ENCODE measurements at places on chromosomes 1 and 21.
A peak's percentile ranks its signal among the peaks of the same experiment; 100 is the strongest.

GRCh38 chr21:40164905-40165772, 297.9 kb downstream of the PCP4 start:
- no peak for DNase-seq

GRCh38 chr1:203037509-203038190, 11.4 kb downstream of the PPFIA4 start:
- DNase-seq, result no peak

GRCh38 chr1:168121401-168122011, 15.2 kb downstream of the GPR161 start:
- DNase-seq, result peak; percentile 29

DNA sequence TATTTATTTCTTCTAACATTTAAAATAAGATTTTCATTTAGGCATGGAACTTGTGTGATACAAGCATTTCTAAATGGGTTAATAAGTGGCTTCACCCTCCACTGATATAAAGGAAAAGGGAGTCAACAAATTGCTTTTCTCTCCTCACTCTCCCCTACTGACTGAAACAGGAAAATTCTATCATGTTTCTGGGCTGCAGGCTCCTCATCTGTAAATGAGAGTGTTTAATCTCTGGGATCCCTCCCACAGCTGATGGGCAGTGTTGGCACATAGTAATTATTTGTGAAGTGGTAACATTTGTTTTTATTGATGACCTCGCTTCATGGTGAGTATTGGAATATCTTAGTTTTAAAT, 69.8 kb upstream of the WARS2 start:
- no peak for DNase-seq

DNA sequence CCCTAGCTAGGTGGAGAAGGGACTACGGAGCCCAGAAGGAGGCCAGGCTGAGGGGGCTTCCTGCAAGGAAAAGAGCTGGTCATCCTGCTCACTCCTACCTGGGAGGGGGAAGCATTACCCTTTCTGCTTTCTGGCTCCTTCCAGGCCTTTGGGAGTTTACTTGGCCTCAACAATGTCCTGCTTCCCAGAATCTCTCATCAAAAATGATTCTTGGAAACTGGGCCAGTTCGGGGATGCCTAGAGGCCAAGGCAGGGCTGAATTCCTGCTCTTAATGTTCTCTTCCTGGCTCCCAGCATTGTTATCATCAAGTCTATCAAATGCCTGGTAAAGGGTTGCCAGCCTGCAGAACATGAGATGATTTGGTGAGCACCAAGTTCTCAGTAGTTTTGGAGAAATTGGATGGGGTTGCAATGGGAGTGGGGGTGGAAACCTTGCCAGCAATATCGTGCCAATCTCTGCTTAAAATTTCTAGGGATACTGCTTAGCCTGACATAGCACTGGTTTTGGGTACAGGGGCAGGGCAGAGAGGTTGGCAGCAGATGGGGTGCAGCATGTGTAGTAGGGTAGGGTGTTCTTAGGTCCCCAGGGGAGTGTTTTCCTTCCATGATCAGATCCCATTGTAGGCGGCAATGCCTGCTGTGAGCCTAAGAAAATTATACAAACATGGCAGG, 7.7 kb upstream of the PAFAH2 start:
- DNase-seq, result no peak

GRCh38 chr1:43510621-43511020, 20.1 kb upstream of the PTPRF start:
- DNase-seq, result no peak

- no peak for DNase-seq
These were observed 85.1 kb upstream of the LMO4 start for GRCh38 chr1:87243573-87243972.

GRCh38 chr21:14452031-14452726, 69.2 kb upstream of the HSPA13 start:
- no peak for DNase-seq

- no peak for DNase-seq
These were observed 30.2 kb downstream of the PRDX6 start for GRCh38 chr1:173507205-173507846.

- no peak for DNase-seq
These were observed 802 bp downstream of the KAZN start for GRCh38 chr1:14599183-14599791.

- DNase-seq, result no peak
These were observed 55.2 kb downstream of the PRKACB start for GRCh38 chr1:84199257-84199656.

DNA sequence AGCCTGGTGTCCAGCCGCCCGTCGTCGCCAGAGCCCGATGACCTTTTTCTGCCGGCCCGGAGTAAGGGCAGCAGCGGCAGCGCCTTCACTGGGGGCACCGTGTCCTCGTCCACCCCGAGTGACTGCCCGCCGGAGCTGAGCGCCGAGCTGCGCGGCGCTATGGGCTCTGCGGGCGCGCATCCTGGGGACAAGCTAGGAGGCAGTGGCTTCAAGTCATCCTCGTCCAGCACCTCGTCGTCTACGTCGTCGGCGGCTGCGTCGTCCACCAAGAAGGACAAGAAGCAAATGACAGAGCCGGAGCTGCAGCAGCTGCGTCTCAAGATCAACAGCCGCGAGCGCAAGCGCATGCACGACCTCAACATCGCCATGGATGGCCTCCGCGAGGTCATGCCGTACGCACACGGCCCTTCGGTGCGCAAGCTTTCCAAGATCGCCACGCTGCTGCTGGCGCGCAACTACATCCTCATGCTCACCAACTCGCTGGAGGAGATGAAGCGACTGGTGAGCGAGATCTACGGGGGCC, 1.2 kb downstream of the OLIG2 start:
- DNase-seq, result no peak

DNA sequence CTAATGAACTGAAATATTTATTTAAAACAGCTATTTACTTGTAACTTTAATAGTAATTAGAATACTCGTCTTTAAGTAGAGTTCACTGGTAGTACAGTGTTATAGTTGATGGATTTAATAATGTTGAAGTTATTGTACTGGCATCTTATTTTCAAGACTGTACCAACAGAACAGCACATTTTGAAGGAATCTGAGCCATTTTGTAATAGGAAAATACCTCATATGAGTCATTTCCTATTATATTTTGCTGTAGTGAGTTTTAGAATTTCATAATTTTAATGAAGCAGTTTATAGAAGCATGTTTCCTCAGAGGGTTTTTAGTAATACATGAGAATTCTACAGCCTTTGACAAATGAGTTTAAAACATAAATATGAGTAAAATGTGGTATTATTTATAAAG, 258.3 kb downstream of the OLFM3 start:
- peak; percentile 20 for DNase-seq

- peak; percentile 29 for DNase-seq
These were observed 11.9 kb downstream of the STX6 start for GRCh38 chr1:181010789-181011188.

- DNase-seq, result no peak
These were observed 44.0 kb upstream of the FMO2 start for GRCh38 chr1:171140956-171141687.

GRCh38 chr21:17451364-17451891, 61.4 kb upstream of the CXADR start:
- DNase-seq, result peak; percentile 40

DNA sequence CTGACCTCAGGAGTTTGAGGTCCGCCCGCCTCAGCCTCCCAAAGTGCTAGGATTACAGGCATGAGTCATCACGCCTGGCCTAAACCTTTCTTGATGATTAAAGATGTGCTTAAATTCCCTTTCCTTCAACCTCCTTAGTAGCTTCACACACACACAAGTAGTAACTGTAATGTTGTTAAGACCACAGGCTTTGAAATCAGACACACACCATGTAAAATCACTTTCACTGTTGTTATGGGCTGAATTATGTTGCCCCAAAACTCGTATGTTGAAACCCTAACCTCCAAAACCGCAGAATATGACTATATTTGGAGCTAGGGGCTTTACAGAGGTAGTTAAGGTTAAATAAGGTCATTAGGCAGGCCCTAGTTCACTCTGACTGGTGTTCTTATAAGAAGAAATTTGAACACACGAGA, 180.2 kb downstream of the NR5A2 start:
- no peak for DNase-seq

DNA sequence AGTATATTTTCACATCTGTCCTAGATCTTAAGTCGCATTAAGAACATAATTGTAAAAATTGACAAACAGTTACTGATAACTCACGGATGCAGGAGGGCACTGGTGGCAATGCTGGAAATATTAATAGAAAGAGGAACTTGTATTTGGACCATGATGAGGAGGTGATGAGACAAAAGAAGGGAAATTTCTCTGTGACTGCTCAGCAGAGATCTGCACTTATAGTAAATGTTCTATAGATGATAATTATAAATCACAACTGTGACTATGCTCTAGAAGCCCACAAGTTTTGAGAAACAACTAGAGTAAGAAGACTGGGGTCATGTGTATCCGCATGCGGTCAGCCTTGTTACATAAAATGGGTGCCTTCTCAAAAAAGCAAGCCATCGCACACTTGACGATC, 8.7 kb upstream of the DUSP12 start:
- DNase-seq, result no peak

- no peak for DNase-seq
These were observed 16.1 kb downstream of the FASLG start for GRCh38 chr1:172674831-172675613.

DNA sequence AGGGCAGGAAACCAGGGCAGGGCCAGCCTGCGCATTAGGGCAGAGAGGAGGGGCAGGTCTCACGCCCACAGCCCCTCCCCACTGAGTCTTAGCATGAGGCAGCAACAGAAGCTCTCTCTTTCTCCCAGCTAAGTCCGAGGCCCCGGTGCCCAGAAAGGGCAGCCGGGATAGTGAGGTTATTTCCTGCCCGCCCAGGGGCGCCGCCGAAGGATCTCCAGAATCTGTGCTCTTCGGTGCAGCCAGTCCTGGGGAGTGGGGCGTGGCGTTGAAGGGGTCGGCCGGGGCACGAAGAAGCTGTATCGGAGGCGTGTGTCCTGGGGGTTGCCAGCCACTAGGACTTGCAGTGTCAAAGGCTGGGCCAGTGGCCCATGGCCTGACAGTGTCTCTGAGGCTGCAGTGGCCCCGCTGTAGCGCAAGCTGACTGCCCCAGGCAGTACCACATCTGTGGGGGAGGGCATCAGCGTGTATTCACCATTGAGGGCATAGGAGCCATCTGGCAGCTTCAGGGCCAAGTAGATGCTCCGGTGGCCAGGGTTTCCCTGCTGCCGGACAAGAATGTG, 7.8 kb downstream of the ADAMTS4 start:
- DNase-seq, result no peak

DNA sequence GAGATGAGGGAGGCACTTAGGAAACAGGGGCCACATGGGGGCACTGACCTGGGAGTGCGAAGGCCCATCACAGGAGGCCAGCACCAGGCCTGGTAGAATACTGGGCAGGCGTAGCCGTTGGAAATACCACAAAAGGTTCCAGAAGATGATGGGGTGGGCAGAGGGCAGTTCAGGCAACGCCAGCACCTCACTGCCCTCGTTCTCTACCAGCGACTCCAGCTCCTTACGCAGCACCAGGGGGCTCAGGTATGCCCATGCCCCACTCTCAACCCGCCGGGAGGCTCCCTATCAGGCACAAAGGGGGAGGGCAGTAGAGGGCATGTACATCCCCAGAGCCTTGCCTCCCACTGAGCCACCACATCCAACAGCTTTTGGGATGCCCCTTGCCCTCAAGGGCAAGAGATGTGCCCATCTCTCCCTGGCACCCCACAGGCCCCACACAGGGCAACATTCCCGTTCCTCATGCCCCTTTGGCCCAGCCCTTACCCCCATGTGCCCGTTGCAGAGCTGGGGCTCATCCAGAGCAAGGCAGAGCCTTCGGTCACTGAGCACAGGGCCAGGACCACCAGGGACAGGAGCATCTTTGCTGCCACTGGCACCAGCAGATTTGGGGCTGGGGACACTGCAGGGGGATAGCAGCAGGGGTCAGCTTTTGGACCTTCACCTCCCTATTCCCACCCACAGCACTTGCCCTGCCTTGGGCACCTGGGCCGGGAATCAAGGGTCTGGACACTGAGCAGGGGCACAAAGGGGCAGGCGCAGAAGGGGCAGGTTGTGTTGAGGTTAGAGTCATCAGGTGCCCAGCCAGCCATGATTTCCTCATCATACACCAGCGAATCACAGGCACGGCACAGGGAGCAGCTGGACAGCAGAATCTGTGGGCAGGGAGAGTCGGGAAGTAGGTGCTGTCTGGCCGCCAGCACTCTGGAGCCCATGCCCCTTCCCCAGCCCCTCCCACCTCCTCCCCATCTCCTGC, 9.7 kb upstream of the GATAD2B start:
- DNase-seq, result no peak

DNA sequence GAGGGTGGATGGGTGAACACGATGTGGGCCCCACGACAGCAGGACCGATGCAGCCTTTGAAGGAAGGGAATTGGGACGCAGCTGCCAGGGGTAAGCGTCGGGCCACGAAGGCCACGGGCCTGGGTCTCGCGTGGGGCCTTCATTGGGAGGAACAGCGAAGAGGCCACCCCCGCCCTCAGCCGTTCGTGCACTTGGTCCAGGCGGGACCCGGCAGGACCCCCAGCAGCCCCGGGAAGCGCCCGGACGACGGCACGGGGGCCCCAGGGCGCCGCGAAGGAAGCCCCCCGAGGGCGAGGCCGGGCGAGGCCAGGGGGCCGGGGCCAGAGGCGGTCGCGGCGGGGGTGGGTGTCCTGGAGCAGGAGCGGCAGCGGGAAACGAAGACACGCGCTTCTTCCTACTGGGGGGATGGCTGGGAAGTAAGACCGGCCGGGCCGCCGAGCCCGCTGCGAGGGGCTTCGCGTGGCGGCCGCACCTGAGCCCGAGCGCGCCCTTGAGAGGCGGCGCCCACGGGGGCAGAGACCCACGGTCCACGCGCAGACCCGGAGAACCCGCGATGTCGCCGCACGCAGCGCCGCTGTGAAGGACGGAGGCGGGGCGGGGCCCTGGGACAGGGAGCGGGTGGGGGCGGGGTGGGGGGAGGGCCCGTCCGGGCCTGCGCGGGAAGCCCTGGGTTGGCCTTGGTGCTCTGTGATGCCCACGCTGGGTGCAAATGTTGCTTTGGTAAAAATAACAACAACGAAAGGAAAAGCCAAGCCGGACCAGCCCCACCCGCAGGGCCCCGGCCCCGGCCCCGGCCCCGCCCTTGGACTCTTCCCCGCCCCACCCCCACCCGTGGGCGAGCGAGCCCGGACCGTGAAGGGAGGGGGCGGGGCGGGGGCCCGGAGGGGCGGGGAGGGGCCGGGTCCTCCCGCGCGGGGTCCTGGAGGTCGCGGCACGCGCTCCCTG, 56.0 kb upstream of the ADARB1 start:
- DNase-seq, result no peak

DNA sequence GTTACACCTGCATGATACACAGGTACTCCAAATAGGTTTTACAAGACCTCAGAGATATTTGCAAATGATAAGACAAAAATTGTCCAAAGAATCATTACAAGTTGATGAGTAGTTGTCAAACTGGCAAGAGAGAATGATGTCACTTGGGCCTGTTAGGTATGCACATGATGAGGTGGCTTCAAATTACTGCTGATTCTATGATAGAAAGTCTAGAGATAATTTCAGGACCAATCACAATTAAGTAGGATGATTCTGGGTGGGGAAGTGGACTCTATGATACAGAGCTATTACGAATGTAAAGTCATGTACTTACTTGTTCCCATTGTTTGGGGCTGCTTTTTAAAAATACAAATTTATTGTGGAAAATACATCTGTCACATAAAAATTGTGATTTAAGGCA, 5.2 kb upstream of the SPRR1B start:
- DNase-seq, result no peak

- no peak for DNase-seq
These were observed 77.7 kb downstream of the PCNX2 start for GRCh38 chr1:233217832-233218231.

GRCh38 chr1:18612073-18612472, 18.6 kb upstream of the PAX7 start:
- DNase-seq, result no peak

GRCh38 chr21:25845729-25846256, 111.0 kb downstream of the GABPA start:
- no peak for DNase-seq

- peak; percentile 43 for DNase-seq
These were observed 31.3 kb downstream of the NCMAP start for GRCh38 chr1:24586970-24587820.
